ENCODE measurements at places on chromosomes 7 and 10.

DNA sequence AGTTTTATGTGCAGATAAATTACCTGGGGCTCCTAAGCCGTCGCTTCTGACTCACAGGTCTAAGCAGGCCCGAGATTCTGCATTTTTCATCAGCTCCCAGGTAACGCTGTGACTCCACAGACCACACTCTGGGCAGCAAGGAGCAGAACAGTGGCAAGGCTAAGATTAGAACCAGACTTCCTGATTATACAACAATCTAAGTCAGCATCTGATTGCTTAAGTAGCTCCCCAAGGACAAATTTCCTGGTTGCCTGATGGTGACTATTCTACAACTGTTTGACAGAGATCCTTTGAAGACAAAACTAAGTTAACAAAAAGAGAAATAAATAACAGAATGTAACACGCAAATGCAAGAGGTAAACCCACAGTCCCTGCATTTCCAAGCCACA is 69.0 kb downstream of the CREB3L2 start:
- H3K4me1 ChIP-seq: no peaks in the 10 kb centered on the region
- no peaks in the 10 kb centered on the region for H3K27me3 ChIP-seq
- no peaks in the 10 kb centered on the region for H3K36me3 ChIP-seq
- no peak for DNase-seq
- H3K27ac ChIP-seq: peak overlapping the region; percentile 66

DNA sequence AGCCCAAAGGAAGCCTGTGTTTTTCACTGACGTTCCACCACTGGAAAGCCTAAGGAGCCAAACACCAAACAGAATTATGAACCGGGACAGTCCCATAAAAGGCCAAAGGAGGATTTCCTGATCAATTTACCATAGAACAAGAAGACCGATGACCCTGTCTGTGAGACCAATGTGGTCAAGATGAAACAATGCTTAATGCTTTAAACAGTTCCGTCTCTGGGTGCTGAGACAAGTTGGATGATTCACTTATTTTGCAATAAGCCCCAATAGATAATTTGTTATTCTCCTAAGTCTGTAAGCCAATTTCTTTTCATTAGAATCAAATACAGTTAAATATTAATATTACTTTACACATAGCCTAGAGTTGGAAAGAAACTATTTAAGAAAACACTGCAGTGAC is 134.9 kb downstream of the MICU1 start:
- H3K4me1 ChIP-seq: no peaks in the 10 kb centered on the region
- no peaks in the 10 kb centered on the region for H3K36me3 ChIP-seq
- no peak overlapping the region for H3K27ac ChIP-seq
- H3K27me3 ChIP-seq: no peaks in the 10 kb centered on the region

- H3K4me3 ChIP-seq: peak overlapping the region; percentile 39
- DNase-seq: no peak
- H3K27ac ChIP-seq: no peak overlapping the region
- no peaks in the 10 kb centered on the region for H3K27me3 ChIP-seq
- H3K4me1 ChIP-seq: no peaks in the 10 kb centered on the region
Observed at GRCh38 chr10:89837165-89838043, 136.0 kb downstream of the KIF20B start.

DNA sequence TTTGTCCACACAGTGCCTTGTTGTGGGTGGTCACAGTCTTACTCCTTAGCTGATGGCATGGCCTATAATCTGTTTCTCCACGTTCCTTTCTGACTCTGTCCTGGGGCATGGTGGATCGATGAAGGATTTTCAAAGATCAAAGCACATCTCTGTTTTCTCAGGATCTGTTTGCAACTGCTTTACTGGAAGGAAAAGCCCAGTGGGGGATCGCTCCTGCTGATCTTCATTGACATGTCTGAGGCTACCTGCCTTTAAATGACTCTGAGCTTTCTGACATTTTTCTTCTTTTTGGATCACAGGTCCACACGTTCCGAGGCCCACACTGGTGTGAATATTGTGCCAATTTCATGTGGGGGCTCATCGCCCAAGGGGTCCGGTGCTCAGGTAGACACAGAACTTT is 68.0 kb upstream of the PRR15 start:
- no peaks in the 10 kb centered on the region for H3K36me3 ChIP-seq
- no peak overlapping the region for H3K4me3 ChIP-seq
- H3K4me1 ChIP-seq: no peaks in the 10 kb centered on the region
- H3K27me3 ChIP-seq: no peaks in the 10 kb centered on the region
- no peak overlapping the region for H3K27ac ChIP-seq

DNA sequence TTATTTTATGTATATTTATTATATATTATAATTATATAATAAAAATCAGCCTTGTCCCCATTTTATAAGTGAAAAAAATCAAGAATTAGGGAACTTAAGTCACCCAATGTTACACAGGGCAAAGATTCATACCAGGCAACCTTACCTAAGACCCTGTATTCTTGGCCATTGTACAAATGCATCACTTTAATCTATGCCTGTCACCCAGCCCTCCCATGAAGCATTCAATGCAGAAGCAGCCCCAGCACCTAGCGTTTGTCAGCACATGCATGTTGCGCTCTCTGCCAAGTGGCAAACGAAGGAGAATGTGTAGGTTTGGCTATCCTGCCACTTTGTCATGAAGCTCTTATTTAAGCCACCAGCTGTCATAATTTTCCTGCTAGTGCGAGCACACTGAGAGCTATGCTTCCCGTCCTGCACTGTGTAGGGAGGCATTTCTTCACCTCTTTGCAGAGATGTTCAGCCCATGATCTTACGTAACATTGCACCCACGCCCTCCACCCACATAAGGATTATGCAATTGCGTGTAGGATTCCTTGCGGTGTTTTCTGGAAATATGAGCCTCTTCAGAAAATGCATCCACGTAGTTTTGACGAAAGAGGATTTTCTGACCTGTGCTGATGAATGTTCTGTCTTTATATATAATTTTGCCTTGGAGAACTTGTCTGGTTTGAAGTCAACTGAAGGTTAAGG is 7.7 kb upstream of the COBL start:
- H3K27me3 ChIP-seq: no peaks in the 10 kb centered on the region
- H3K4me1 ChIP-seq: no peaks in the 10 kb centered on the region
- H3K27ac ChIP-seq: no peak overlapping the region
- no peak overlapping the region for H3K4me3 ChIP-seq
- H3K36me3 ChIP-seq: no peaks in the 10 kb centered on the region

GRCh38 chr7:86745013-86745745 is 101.5 kb downstream of the GRM3 start:
- peak overlapping the region; percentile 8 for H3K27ac ChIP-seq
- no peak for DNase-seq
- no peaks in the 10 kb centered on the region for H3K4me1 ChIP-seq
- no peaks in the 10 kb centered on the region for H3K27me3 ChIP-seq

DNA sequence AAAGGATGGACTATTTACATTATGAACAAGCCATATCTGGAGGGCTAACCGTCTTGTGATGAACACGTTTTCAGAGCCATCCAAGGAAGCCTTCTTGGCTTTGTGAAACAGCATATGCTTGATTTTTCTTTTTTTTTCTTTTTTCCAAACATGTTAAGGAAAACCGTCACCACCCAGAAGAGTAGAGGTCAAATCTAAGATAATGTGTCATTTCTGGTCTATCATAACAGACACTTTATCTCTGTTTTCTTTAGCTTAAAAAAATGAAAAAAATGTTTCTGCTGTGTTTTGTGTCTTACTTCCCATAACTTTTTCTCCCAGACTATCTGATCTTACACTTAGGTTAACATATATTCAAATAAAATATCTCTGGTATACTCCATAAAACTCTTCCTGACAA is 76.1 kb upstream of the DGKB start:
- no peaks in the 10 kb centered on the region for H3K36me3 ChIP-seq
- H3K27ac ChIP-seq: no peak overlapping the region
- H3K4me3 ChIP-seq: no peak overlapping the region
- no peaks in the 10 kb centered on the region for H3K27me3 ChIP-seq
- DNase-seq: no peak

- no peak for DNase-seq
- H3K36me3 ChIP-seq: no peaks in the 10 kb centered on the region
- H3K27ac ChIP-seq: no peak overlapping the region
- H3K27me3 ChIP-seq: no peaks in the 10 kb centered on the region
- H3K4me1 ChIP-seq: no peaks in the 10 kb centered on the region
Observed at GRCh38 chr10:71663311-71663710, 56.3 kb downstream of the C10orf105 start.

DNA sequence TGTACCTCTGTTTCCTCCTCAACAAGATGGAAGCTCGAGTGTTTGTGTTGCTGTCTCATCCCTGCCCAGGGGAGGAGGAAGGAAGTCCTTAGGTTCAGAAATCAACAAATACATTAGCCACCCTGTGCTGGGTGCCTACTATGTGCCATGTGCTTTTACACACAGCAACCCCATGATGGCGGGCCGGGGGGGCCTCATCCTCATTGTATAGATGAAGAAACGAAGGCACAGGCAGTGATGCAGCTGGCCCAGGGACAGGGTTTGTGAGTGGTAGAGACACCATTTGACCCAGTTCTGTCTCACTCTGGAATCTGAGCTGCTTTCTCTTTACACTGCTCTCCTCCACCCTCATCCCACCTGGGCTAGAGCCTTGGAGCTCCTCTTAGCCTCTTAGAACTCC is 1.9 kb upstream of the CALHM2 start:
- H3K36me3 ChIP-seq: peaks cover 10% of the 10 kb centered on the region
- H3K4me3 ChIP-seq: no peak overlapping the region
- DNase-seq: no peak
- H3K4me1 ChIP-seq: peaks cover 27% of the 10 kb centered on the region
- H3K27ac ChIP-seq: no peak overlapping the region

DNA sequence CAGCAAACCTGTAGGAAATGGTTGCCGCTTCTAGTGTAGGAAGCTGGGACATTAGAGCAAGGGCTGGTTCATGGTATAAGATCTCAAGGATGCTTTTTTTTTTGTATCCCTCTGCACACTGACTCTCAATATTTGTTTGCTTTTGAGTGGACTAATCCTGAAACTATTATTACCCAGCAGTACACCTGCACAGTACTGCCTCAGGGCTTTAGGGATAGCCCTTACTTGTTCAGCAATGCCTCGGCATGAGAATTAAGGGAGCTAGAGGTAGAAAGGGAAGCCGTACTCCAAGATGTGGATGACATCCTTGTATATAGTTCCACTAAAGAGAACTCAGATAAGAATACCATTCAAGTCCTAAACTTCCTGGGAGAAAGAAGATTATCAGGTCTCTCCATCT is 70.5 kb downstream of the COPG2 start:
- no peak overlapping the region for H3K27ac ChIP-seq
- DNase-seq: no peak
- no peak overlapping the region for H3K4me3 ChIP-seq
- no peaks in the 10 kb centered on the region for H3K4me1 ChIP-seq
- H3K36me3 ChIP-seq: no peaks in the 10 kb centered on the region

DNA sequence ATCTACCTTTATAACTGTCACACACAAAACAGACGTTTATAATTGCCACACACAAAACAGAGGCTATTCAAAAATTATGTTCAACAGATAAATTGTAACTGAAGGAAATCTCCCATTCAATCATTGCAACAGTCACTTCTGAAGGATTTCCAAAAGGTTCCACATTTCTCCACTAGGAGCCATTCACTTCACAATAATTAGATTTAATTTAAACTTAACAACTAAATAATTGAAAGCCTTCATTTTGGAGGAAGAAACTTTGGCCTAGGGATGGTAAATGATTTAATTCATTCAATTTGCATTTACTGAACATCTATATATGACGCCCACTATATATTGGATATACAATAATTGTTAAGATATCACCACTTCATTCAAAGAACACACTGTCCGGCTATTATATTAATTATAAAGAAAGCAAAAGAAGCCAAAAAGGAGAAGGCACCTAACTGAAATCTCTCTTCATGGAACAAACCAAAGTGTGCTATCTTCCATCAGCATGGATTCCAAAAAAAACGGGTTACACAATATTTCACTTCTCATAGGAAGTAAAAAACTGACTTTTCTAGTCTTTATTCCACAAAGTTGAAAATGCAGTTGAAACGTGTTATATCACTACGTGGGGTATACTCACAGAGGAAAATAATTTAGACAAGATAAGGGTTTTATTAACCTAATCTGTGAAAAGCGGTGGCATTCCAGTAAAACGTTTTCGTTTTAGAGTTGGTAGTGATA is 1.7 kb downstream of the ATAD1 start:
- H3K27me3 ChIP-seq: no peaks in the 10 kb centered on the region
- no peak for DNase-seq
- H3K36me3 ChIP-seq: peaks cover 11% of the 10 kb centered on the region
- H3K27ac ChIP-seq: peak overlapping the region; percentile 91
- H3K4me3 ChIP-seq: peak overlapping the region; percentile 69
- no peaks in the 10 kb centered on the region for H3K4me1 ChIP-seq

GRCh38 chr7:5217851-5218331 is 27.9 kb downstream of the WIPI2 start:
- H3K27me3 ChIP-seq: no peaks in the 10 kb centered on the region
- peaks cover 8% of the 10 kb centered on the region for H3K4me1 ChIP-seq
- no peak for DNase-seq
- H3K4me3 ChIP-seq: no peak overlapping the region
- peaks cover 74% of the 10 kb centered on the region for H3K36me3 ChIP-seq
- H3K27ac ChIP-seq: no peak overlapping the region

- no peak overlapping the region for H3K4me3 ChIP-seq
- no peak overlapping the region for H3K27ac ChIP-seq
- H3K36me3 ChIP-seq: no peaks in the 10 kb centered on the region
- H3K4me1 ChIP-seq: no peaks in the 10 kb centered on the region
- no peak for DNase-seq
- no peaks in the 10 kb centered on the region for H3K27me3 ChIP-seq
Observed at GRCh38 chr7:54859545-54859944, 100.5 kb upstream of the SEC61G start.

DNA sequence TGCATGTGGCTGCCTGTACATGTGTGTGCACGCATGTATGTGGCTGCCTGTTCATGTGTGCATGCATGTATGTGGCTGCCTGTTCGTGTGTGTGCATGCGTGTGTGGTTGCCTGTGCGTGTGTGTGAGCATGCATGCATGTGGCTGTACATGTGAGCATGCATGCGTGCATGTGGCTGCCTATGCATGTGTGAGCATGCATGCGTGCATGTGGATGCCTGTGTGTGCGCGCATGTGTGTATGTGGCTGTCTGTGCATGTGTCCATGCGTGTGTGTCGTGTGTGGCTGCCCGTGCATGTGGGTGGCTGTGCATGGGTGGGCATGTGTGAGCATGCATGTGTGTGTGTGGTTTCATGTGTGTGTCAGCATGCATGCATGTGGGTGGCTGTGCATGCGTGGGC is 218.3 kb downstream of the ELFN1 start:
- H3K4me1 ChIP-seq: no peaks in the 10 kb centered on the region
- no peaks in the 10 kb centered on the region for H3K27me3 ChIP-seq
- no peak overlapping the region for H3K27ac ChIP-seq

Data from right atrium auricular region (tissue), 2 donors.